ENCODE measurements at places on chromosomes 5 and 9. TPM values are rescaled to one million over a fixed set of nuclear protein-coding genes. Genes with fewer than 3 reads are reported as not detected.

GRCh38 chr9:89844535-89844934 is 239.7 kb downstream of the GADD45G start:
- no peak for DNase-seq
- no peak overlapping the region for H3K4me3 ChIP-seq
- H3K27me3 ChIP-seq = peaks cover 7% of the 10 kb centered on the region
- H3K36me3 ChIP-seq = no peaks in the 10 kb centered on the region
- no peaks in the 10 kb centered on the region for H3K4me1 ChIP-seq

GRCh38 chr5:79186021-79186420 is 49.9 kb upstream of the JMY start:
- no peaks in the 10 kb centered on the region for H3K4me1 ChIP-seq
- no peaks in the 10 kb centered on the region for H3K27me3 ChIP-seq
- DNase-seq = no peak

DNA sequence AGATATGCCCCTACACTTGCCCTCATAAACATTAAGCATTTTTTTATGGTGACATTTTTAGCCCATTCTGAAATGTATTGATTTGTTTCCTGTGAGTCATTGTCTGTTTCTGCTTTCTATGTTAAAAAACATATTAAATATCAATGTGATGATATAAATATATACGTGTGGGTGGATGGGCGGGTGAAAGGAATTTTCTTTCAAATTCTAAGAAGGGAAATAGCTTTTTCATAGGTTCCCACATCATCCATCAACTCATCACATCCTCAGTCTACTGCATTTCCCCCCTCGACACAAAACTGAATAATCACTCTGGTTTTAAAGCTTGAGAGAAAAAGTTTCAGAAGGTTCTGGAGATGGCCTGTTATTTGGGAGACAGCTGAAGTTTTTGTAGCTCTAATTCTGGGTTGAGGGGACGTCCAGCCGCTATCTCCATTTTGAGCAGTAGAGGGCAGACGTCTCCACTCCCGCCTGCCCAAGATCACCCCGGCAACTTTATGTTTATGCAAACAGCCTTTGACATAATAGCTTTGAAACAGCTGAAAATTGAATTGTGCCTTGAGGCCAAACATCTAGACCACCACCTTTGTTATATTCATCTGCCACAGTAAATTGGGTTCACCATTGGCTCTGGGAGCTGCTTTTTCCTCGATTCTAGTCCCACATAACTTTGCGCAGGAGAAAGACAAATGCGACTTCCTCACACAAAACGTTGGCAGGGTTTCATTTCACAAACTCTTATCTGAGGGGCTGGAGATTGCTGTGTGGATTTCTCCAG is 216.2 kb upstream of the CLINT1 start:
- peaks cover 5% of the 10 kb centered on the region for H3K27me3 ChIP-seq
- H3K4me3 ChIP-seq = no peak overlapping the region
- H3K4me1 ChIP-seq = no peaks in the 10 kb centered on the region

- no peaks in the 10 kb centered on the region for H3K27me3 ChIP-seq
- H3K4me3 ChIP-seq = no peak overlapping the region
- no peaks in the 10 kb centered on the region for H3K4me1 ChIP-seq
- no peak for DNase-seq
Measured at GRCh38 chr9:98373609-98374008, 118.2 kb upstream of the TBC1D2 start.

GRCh38 chr5:1446602-1447343 is 1.5 kb upstream of the SLC6A3 start:
- peaks cover 45% of the 10 kb centered on the region for H3K27me3 ChIP-seq
- H3K4me1 ChIP-seq = peaks cover 16% of the 10 kb centered on the region
- no peak overlapping the region for H3K4me3 ChIP-seq
- no peak overlapping the region for H3K27ac ChIP-seq

- H3K27me3 ChIP-seq = peaks cover 30% of the 10 kb centered on the region
- no peak overlapping the region for H3K27ac ChIP-seq
- no peaks in the 10 kb centered on the region for H3K4me1 ChIP-seq
- H3K4me3 ChIP-seq = no peak overlapping the region
Measured at GRCh38 chr9:5230554-5230953, 665 bp upstream of the INSL4 start.

GRCh38 chr5:171632616-171633015 is 153.0 kb upstream of the SMIM23 start:
- no peaks in the 10 kb centered on the region for H3K36me3 ChIP-seq
- DNase-seq = no peak
- no peak overlapping the region for H3K27ac ChIP-seq
- H3K4me3 ChIP-seq = no peak overlapping the region
- no peaks in the 10 kb centered on the region for H3K4me1 ChIP-seq
- H3K27me3 ChIP-seq = peaks cover 15% of the 10 kb centered on the region

DNA sequence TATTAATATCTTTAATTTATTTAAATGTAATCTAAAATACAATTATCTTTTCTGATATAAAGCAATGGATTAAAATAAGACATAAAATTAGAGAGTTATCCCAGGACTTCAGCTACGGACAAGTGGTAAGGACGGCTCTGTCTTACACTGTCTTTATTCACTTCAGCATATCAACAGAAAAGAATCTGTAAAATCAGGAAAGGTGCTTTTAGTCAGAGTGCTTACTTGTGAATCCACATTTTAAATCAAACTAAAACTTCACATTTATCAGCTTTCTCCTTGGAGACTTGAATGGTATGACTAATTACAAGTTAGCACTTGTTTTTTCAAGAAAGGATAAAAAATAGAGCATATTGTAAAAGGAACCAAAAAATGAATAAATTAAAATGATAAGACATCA is 39.3 kb downstream of the ST8SIA4 start:
- peaks cover 68% of the 10 kb centered on the region for H3K36me3 ChIP-seq
- no peaks in the 10 kb centered on the region for H3K27me3 ChIP-seq
- DNase-seq = no peak
- no peak overlapping the region for H3K27ac ChIP-seq
- H3K4me3 ChIP-seq = no peak overlapping the region
- H3K4me1 ChIP-seq = peaks cover 44% of the 10 kb centered on the region

- no peak overlapping the region for H3K4me3 ChIP-seq
- no peak for DNase-seq
- peaks cover 10% of the 10 kb centered on the region for H3K36me3 ChIP-seq
- peaks cover 40% of the 10 kb centered on the region for H3K4me1 ChIP-seq
Measured at GRCh38 chr9:35760651-35761050, 6.6 kb upstream of the MSMP start.

DNA sequence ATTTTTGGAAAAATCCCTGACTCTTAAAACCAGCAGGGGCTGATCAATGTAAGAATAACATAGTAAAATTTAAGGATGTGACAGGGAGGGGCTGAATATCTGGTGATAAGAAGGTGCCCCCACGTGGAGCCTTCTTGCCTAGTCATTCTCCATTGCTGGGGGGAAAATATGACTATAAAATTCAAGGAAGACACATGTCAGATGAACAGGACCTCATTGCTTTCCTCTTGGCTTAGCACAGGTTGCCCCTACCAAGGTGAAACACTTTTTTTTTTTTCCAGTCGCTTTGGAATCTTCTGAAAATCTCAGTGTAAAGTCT is 310.9 kb downstream of the EFNA5 start:
- no peak for DNase-seq
- peaks cover 2% of the 10 kb centered on the region for H3K27me3 ChIP-seq
- H3K27ac ChIP-seq = no peak overlapping the region
- H3K4me3 ChIP-seq = no peak overlapping the region
- H3K36me3 ChIP-seq = no peaks in the 10 kb centered on the region

GRCh38 chr5:145925353-145925752 is 11.0 kb upstream of the SH3RF2 start:
- H3K4me1 ChIP-seq = peaks cover 2% of the 10 kb centered on the region
- H3K27me3 ChIP-seq = no peaks in the 10 kb centered on the region
- no peak overlapping the region for H3K27ac ChIP-seq
- no peaks in the 10 kb centered on the region for H3K36me3 ChIP-seq
- no peak overlapping the region for H3K4me3 ChIP-seq

DNA sequence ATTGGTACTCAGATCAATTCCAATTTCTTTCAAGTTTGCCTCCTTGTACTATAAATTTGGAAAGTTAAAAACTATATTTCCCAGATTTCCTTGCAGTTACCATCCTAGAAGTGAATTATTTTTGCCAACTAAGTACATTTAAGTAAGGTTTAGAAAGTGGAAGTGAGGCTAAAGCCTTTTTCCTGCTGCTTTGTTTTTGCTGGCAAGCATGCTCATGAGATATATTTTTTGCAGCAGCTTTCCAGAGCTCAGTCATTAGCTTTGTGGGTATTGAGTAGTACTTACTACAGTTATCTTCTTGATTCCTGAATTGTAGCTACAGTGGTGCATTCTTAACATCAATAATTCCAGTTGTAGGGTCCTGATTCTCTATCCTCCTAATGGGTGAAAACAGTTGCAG is 3.5 kb upstream of the BTF3 start:
- H3K36me3 ChIP-seq = peaks cover 15% of the 10 kb centered on the region
- peaks cover 19% of the 10 kb centered on the region for H3K4me1 ChIP-seq
- no peak overlapping the region for H3K4me3 ChIP-seq
- H3K27me3 ChIP-seq = peaks cover 14% of the 10 kb centered on the region

- H3K27me3 ChIP-seq = no peaks in the 10 kb centered on the region
- H3K4me3 ChIP-seq = no peak overlapping the region
- no peak for DNase-seq
- no peak overlapping the region for H3K27ac ChIP-seq
- no peaks in the 10 kb centered on the region for H3K36me3 ChIP-seq
- H3K4me1 ChIP-seq = no peaks in the 10 kb centered on the region
Measured at GRCh38 chr5:136622747-136623146, 257.4 kb upstream of the TRPC7 start.

GRCh38 chr5:168086746-168087145 is 204.7 kb upstream of the WWC1 start:
- no peak overlapping the region for H3K27ac ChIP-seq
- H3K4me3 ChIP-seq = no peak overlapping the region
- no peak for DNase-seq
- H3K4me1 ChIP-seq = no peaks in the 10 kb centered on the region
- H3K27me3 ChIP-seq = no peaks in the 10 kb centered on the region
- H3K36me3 ChIP-seq = no peaks in the 10 kb centered on the region

GRCh38 chr5:74179179-74179578 is 461.3 kb downstream of the ENC1 start:
- no peaks in the 10 kb centered on the region for H3K36me3 ChIP-seq
- no peak overlapping the region for H3K27ac ChIP-seq
- DNase-seq = no peak
- no peak overlapping the region for H3K4me3 ChIP-seq
- peaks cover 8% of the 10 kb centered on the region for H3K4me1 ChIP-seq

- no peak overlapping the region for H3K4me3 ChIP-seq
- DNase-seq = no peak
- H3K36me3 ChIP-seq = no peaks in the 10 kb centered on the region
- H3K27me3 ChIP-seq = no peaks in the 10 kb centered on the region
Measured at GRCh38 chr9:18056993-18057369, 417.0 kb upstream of the ADAMTSL1 start.

GRCh38 chr9:13205824-13206223 is 73.7 kb downstream of the MPDZ start:
- no peaks in the 10 kb centered on the region for H3K4me1 ChIP-seq
- H3K36me3 ChIP-seq = no peaks in the 10 kb centered on the region
- DNase-seq = no peak
- no peaks in the 10 kb centered on the region for H3K27me3 ChIP-seq

- no peak overlapping the region for H3K4me3 ChIP-seq
- DNase-seq = no peak
- no peaks in the 10 kb centered on the region for H3K36me3 ChIP-seq
- no peaks in the 10 kb centered on the region for H3K4me1 ChIP-seq
Measured at GRCh38 chr5:9166202-9167112, 379.4 kb downstream of the SEMA5A start.

- H3K27me3 ChIP-seq = no peaks in the 10 kb centered on the region
- H3K36me3 ChIP-seq = no peaks in the 10 kb centered on the region
- H3K27ac ChIP-seq = no peak overlapping the region
- H3K4me1 ChIP-seq = peaks cover 5% of the 10 kb centered on the region
- no peak overlapping the region for H3K4me3 ChIP-seq
- no peak for DNase-seq
Measured at GRCh38 chr5:173688703-173689102, 72.3 kb upstream of the BOD1 start.

GRCh38 chr5:36270175-36270574 is 28.4 kb upstream of the NADK2 start:
- H3K36me3 ChIP-seq = no peaks in the 10 kb centered on the region
- H3K4me1 ChIP-seq = no peaks in the 10 kb centered on the region
- H3K27ac ChIP-seq = no peak overlapping the region
- peaks cover 12% of the 10 kb centered on the region for H3K27me3 ChIP-seq
- no peak for DNase-seq

- no peak for DNase-seq
- H3K27me3 ChIP-seq = no peaks in the 10 kb centered on the region
- H3K4me3 ChIP-seq = no peak overlapping the region
- no peak overlapping the region for H3K27ac ChIP-seq
- no peaks in the 10 kb centered on the region for H3K36me3 ChIP-seq
- no peaks in the 10 kb centered on the region for H3K4me1 ChIP-seq
Measured at GRCh38 chr5:52063186-52063585, 679.9 kb downstream of the ISL1 start.

- no peak overlapping the region for H3K27ac ChIP-seq
- no peak overlapping the region for H3K4me3 ChIP-seq
- DNase-seq = no peak
- H3K27me3 ChIP-seq = no peaks in the 10 kb centered on the region
Measured at GRCh38 chr5:56620903-56621677, 194.3 kb upstream of the MAP3K1 start.

DNA sequence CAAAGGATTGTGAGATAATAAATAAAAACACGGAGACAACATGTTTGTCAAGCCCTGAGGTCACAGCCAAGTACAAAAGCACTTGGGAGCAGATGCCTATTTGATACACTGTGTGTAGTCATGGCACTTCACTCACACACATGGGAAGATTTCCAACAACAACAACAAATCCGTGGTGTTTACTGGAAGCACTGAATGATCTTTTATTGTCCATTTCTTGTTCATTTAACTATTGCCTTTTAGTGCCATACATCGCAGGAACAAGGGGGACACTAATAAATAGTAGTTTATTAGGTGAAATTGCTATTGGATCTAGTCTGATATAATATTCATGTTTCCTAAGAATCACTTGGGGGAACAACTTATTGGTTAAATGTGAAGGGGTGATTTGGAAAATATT is 20.4 kb upstream of the GDNF start:
- no peaks in the 10 kb centered on the region for H3K4me1 ChIP-seq
- no peak overlapping the region for H3K4me3 ChIP-seq
- no peak for DNase-seq
- H3K27ac ChIP-seq = no peak overlapping the region
- peaks cover 6% of the 10 kb centered on the region for H3K27me3 ChIP-seq

The SHOC1 gene
- total RNA-seq = not detected

The IRX2 gene
- total RNA-seq = not detected

The OXCT1 gene
- total RNA-seq = 59.9 TPM

The MAP1B gene
- 0.06 TPM for total RNA-seq

The MARCHF3 gene
- 1.5 TPM for total RNA-seq

The RNF183 gene
- not detected for total RNA-seq

The ADRB2 gene
- total RNA-seq = 1.3 TPM

The SLC35D2 gene
- total RNA-seq = 11.0 TPM

The FXN gene
- 32.0 TPM for total RNA-seq

The HBEGF gene
- 13.7 TPM for total RNA-seq

The TSSK1B gene
- not detected for total RNA-seq

The OBP2B gene
- not detected for total RNA-seq

The SLC36A2 gene
- total RNA-seq = not detected
